Endothelial cell of umbilical vein (primary cell): ENCODE measurements at places on chromosomes 1 and 21. TPM values are rescaled to one million over a fixed set of nuclear protein-coding genes. Genes with fewer than 3 reads are reported as not detected.
A peak's percentile ranks its signal among the peaks of the same experiment; 100 is the strongest.

The CFHR4 gene
- not detected in 2 replicates for polyA plus RNA-seq

The LCE1C gene
- not detected in 2 replicates for polyA plus RNA-seq

The FMO3 gene
- polyA plus RNA-seq: not detected in 2 replicates

The OR2T2 gene
- polyA plus RNA-seq: not detected in 2 replicates

The GUCA2A gene
- polyA plus RNA-seq: not detected in 2 replicates

The LRRC71 gene
- polyA plus RNA-seq: 0.33 and 0.35 TPM in 2 replicates

The C1orf115 gene
- polyA plus RNA-seq: 10.6 and 11.1 TPM in 2 replicates

DNA sequence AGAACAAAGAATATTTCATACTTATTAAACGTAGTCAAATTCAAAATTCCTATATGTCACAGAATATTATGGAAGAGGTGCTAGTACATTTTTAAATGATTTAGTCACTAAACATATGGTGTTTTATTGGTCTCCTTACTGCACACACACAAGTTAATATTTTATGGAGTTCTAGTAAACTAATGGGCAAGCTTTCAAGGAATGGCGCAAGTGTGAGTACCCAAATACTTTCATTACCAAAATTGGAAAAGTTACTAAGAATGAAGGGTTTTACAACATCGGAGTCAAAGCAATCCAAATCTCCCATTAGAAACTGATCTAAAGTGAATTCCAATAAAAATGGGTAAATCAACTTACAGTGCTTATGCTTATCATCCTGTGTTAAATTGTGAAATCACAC lies 921.9 kb downstream of the ADGRL2 start:
- DNase-seq: no peak

GRCh38 chr1:101190441-101190840 lies 46.4 kb upstream of the S1PR1 start:
- DNase-seq: no peak

DNA sequence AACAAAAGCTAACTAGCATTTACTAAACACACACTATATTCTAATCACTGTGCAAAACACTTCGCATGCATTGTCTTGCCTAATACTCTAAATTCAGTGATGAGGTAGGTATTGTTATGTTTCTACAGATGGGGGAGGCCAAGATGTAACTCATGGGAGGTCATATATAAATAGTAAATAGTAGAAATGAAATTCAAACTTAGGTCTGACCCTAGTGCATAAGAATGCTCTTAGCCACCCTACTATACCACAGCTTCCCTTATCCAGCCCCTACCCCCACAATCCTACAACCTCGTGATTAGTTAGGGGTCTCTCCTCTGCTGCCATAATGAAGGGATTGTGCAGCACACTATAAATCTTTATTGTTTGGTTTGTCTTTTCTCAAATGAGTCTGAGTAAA lies 3.3 kb downstream of the PFDN2 start:
- DNase-seq: no peak

DNA sequence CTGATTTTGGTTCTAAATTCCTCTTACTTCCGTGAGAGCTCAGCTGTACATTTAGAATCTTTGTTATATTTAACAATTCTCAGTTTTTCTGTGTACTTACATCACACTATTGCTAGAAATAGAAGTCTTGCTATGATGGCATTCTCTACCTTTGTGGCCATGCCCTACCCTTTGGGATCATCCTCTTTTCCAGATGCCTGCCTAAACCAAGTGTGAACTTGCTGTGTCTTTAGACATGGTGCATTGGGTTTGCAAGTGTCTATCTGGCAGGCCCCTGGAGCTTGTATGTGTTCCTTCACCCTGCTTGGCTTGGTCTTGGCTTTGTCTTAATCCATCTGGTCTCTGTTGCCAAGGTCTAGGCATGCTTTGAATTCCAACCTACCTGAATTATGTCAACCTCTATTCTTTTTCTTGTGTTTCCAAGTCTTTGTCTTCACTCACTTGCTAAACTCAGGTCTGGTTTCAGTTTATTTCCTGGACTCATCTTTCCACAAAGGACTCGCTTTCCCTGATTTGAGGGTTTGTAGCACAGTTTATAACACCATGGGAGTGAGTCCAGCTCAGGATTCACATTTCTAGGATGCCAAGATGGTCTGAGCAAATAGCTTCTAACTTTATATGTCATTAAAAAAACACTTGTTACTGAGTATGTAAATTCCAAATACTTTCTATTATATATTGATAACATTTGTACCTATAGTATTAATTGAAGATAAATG lies 20.6 kb upstream of the APOBEC4 start:
- DNase-seq: no peak

DNA sequence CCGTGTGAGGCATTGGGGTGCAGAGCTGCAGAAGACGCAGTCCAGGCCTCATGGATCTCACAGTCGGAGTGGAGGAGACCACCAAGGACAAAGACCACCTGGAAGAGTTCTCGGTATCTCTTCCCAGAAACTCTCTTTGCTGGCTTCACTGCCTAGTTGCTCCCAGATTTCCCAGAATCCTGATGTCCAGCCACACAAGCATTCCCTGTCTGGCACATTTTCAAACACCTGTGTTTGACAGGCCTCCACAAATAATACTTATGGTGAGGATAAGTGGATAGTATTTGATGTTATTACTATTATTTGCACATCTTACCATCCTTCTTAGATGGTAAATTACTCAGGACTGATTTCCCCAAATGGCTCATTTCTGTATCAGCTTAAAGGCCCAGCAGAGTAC lies 27.7 kb upstream of the KANK4 start:
- no peak for DNase-seq

GRCh38 chr1:195376190-195376589 lies 1232.0 kb downstream of the KCNT2 start:
- no peak for DNase-seq

DNA sequence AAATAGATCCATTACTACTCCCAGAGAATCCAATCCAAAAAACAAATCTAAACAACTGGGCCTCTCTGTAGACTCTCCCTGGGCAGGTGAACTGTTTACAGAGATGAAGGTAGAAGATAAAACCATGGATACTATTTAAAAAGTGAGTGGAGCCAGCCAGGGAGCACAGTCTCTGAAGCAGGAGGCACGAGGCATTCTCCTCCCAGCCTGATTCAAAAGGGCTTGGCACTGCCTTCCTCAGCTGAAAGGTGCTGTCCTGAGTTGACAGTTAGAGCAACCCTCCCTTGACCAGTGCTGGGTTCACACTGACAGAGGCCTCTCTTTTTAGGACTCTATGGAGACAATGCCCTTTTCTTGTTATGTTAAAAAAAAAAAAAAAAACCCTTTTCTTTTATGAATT lies 36.8 kb downstream of the HENMT1 start:
- DNase-seq: no peak

- DNase-seq: no peak
Measured at GRCh38 chr21:46212721-46213484, 15.7 kb downstream of the LSS start.

DNA sequence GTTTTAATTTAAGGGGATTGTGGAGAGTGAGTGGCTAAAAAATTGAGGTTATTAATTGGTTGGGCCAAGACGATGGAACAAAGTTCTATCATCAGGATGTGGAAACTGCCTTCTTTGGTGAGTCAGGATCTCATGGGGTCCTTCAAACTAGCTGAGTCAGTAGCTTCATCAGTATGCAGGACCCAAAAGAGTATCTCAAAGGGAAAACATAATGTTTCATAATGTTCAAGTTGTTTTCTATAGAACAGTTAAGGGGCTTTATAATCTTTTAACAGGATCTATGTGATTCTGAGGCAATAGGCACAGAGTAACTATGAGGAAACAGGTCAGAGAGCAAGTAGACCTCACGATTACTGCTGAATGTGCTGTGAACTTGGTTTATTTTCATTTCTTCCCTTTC lies 3.2 kb upstream of the OLFML2B start:
- DNase-seq: no peak

DNA sequence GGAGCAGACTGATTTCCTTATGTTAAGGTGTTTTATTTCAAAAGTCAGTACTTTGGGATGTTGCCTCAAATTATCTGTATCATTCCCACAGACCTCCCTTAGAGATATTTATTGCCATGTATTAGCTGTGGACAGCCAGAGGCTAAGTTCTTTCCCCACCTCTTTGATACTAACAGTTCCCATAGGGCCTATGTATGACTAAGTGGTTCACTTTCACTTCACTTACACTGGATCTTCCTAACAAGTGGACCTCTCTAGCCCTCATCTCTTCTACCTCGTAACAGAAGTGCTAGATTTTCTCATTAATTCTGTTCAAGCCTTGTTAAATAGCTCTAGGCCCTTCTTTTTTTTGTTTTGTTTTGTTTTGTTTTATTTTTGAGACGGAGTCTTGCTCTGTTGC lies 6.2 kb downstream of the TRAF5 start:
- no peak for DNase-seq

DNA sequence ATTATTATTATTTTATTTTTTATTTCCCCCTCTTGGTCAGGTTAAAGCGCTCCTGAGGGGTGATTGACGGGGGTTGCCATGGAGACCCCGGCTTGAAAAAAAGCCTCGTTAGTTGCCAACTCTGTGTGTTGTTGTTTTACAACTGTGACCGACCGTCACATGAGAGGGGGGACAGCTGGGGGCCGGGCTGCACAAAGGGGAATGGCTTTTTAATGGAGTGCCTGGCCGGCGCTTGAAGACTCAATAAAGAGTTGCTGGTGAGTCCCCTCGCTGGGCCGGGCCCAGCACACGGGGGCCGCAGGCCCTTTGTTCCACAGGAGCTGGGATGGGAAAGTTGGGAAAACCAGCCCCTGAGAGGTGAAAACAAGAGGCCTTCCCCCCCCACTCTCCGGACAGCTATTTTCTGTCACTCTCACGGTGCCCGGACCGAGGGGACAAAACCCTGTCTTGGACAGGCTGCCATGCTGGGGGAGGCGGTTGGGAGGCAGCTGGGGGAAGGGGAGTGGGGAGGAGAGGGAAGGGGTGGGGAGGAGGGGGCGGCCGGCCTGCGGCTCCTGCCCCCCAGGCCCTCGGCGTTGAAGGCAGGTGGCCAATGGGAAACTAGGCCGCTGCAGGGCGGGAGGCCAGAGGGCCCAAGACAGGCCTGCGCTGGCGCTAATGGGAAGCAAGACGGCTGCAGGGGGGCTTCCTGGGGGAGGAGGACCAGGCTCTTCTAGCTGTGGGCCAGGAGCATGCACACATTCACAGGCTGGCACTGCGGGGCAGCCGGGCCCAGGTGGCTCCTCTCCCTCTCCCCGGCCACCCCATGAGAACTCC lies 67.6 kb downstream of the CASZ1 start:
- DNase-seq: no peak

DNA sequence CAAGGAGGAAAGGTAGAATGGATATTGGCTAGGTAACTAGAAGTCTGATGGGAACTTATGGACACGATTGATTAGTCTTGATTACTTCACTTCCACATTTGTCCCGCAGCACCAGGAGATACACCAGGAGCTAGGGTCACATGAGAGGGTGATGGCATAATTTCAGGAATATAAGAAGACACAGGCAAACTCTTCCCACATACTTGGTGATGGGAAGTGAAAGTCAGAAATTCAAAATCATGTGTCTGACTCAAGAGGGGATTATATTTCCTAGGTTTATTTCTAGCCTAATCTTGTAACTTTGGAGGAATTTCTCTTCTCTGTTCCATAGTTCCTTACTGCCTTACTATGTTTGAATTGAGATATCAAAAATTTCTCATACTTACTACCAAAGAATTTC lies 185.0 kb downstream of the PBX1 start:
- DNase-seq: no peak

GRCh38 chr21:42931560-42932235 lies 6.3 kb upstream of the ERVH48-1 start:
- DNase-seq: no peak

GRCh38 chr1:7252411-7253117 lies 467.3 kb downstream of the CAMTA1 start:
- DNase-seq: no peak

DNA sequence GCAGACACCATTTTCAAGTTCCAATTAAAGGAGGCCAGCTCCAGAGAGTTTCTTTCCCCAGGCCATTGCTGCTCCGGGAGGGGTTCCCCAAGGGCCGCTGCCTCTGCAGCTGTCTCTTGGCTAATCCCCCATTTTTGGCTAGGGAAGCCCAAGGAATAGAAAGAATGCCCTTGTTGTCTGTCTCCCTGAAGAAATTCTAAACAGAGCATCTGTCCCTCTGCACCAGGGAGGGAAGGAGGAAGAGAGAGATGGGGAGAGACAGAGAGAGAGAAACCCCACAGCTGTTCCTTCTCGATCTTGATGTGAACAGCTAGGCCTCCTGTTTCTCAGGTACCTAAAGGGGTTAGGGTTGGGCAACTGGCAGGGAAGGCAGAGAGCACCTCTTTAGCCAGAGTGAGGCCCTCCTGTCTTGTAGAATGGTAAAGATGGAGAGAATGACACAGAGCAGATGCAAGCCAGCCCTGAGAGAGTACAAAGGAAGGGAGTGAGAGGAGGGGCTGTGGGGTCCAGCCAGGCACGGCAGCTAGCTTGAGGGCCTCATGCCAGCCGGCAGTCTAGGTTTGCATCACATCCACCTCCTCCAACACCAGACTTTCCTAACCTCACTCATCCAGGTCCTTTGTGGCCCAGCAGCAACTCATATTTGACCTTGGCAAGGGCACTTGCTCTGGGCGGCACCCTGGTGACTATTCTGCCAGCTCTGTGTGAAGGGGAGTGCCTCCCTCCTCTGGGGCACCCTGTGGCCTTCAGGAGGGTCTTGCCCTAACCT lies 13.1 kb downstream of the OPTC start:
- no peak for DNase-seq

- peak; percentile 83 for DNase-seq
Measured at GRCh38 chr1:1000357-1001056, 610 bp upstream of the HES4 start.

- DNase-seq: peak; percentile 57
Measured at GRCh38 chr1:6208723-6209660, 3.1 kb downstream of the RNF207 start.

GRCh38 chr1:229406798-229407197 lies 27.1 kb downstream of the ACTA1 start:
- DNase-seq: no peak

GRCh38 chr1:159898527-159898926 lies 1.4 kb downstream of the CFAP45 start:
- no peak for DNase-seq

- DNase-seq: peak; percentile 28
Measured at GRCh38 chr1:82377201-82377884, 576.6 kb downstream of the ADGRL2 start.

GRCh38 chr1:38476111-38476849 lies 383.3 kb downstream of the RRAGC start:
- no peak for DNase-seq

- peak; percentile 15 for DNase-seq
Measured at GRCh38 chr1:924656-925560, 1.2 kb downstream of the SAMD11 start.

DNA sequence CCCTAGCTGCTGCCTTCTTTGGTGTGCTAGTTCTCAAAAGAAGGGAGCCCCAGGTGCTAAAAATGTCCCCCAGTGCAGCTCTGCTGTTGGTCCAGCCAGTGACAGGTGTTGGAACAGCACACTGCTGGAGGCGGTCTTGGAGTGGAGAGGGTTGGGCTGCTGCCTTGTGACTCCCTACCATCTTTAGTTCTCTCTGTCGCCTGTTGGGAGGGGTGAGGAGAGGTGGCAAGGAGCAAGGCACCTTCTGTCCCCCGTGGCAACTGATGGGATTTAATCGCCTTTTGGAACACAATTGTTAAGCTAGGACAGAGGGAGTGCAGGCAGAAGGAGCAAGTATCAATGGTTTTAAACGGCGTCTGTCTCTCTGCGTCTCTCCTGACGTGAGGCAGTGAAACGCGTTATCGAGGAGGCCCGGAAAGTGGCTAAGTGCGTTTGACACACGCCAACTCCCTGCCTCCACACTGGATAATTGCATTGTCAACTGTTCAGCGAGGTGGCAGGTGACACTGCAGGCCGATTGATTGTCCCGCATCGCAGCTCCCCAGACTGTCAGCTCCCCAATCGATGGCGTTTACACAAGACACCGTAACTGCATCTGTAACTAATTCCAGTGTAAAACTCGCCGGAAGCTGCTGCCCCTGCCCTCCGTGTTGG lies 34.0 kb downstream of the TMEM53 start:
- no peak for DNase-seq
